ENCODE measurements at places on chromosomes 4 and X.

GRCh38 chr4:789571-790465 is 36.1 kb downstream of the CPLX1 start:
- no peak for DNase-seq

DNA sequence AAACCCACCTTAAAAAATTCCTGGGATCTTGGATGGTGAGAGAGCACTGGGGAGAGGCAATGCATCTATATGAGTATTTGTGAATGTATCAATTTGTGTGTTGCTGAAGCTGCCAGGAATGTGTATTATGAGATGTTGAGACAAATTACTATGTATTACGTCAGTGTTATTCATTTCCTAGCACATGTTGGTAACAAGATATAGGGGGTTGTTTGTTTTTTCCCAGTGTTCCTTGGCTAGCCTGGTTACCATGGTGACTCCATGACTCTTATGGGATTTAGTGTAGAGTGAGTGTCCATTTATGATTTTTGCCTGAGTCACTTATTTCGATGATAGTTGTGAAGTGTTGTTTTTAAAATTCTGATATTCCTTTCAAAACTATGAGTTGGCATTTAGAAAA is 65.6 kb downstream of the RAB40A start:
- DNase-seq: no peak

DNA sequence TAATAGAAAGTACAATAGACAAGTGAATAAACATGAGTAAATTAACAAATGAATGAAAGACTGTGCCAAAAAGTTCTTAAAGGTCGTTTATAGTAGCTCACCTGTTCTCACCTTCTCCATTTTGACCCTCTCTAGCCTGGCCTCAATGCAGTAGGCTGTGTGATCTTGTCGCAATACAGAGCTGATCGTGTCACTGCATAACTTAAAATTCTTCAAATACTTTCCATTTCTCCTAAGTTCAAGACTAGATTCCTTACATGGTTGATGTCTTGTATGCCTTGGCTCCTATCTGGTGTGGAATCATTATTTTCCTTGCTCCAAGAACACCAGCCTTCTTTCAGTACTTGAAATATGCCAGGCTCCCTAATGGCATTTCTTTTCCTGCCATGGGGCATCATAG is 9.5 kb upstream of the GABRA2 start:
- no peak for DNase-seq

DNA sequence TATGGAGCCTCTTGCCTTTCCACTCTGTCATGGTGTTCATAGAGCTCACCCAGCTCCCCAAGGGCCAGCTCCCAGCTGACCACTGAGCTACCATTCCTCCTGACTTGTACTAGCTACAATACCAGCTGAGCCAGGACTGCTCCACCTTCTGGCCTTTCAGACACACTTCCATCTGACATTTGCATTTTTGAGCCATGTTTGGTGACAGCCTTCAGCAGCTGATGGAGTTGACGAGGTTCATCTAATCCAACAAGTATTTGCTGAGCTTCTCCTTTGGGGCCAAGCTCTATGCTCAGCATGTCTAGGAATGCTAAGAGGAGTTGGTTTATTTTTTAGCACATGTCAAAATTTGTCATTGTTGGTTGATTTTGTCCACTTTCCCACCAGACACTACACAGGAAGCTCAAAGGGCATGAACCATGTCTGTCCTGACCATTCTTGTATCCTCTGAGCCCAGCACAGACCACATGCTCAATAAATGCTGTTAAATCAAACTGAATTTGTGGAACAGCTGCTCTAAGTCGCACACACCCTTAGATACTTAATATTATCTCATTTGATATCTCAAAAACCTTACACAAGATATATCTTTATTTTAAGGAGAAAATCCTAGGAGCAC is 142.6 kb upstream of the PPARGC1A start:
- no peak for DNase-seq

DNA sequence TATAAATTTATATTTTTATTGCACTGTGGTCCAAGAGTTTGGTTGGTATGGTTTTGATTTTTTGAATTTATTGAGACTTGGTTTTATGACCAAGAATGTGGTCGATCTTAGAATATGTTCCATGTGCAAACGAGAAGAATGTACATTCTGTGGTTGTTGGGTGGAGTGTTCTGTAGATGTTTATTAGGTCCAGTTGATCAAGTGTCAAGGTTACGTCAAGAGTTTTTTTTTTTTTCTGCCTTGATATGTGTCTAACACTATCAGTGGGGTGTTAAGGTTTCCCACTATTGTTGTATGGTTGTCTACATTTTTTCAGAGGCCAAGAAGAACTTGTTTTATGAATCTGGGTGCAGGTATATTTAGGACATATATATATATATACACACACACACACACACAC is 10.8 kb downstream of the ETDB start:
- no peak for DNase-seq

Measured in NCI-H1436 (cell line).